GM13976 (cell line): ENCODE measurements at places on chromosomes 4 and X.

GRCh38 chr4:174265916-174266315 lies 17.6 kb downstream of the FBXO8 start:
- no peak for DNase-seq

- no peak for DNase-seq
These were observed 6.1 kb upstream of the SMPX start for GRCh38 chrX:21764008-21764407.

- DNase-seq: no peak
These were observed 120.2 kb upstream of the NDST4 start for GRCh38 chr4:115233600-115233999.

GRCh38 chr4:165150545-165150944 lies 37.9 kb upstream of the TMEM192 start:
- DNase-seq: no peak

- DNase-seq: no peak
These were observed 90.4 kb downstream of the RASL11B start for GRCh38 chr4:52952540-52952939.
